ENCODE measurements at places on chromosomes 5 and 9.
A peak's percentile ranks its signal among the peaks of the same experiment; 100 is the strongest.

GRCh38 chr5:175706499-175706898, 48.6 kb downstream of the HRH2 start:
- DNase-seq: peak; percentile 21

DNA sequence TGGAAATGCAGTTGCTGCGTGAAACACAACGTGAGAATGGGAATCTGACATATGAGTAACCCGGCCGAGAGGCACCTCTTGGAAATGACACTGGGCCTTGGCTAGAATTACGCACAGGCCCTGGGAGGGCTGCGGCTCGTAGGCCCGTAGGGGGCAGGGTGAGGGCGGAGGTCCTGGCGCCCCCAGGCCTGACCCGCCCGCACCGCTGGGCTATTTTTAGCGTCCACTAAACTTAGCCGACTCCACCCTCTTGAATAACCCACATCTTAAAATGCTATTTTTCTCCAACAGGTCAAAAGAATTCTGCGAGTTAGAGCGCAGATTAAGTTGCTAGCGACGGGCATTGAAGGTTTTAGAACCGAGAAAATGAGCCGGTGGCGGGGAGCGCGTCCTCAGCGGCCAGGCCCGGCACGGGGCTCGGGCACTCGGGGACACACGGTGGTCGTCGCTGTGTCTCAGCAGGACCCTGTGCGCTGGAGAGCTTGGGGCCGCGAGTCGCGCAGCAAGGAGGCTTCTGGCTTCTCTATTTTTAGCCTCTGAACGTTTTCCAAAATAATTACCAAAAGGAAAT, 168.5 kb downstream of the AUH start:
- DNase-seq: peak; percentile 89

GRCh38 chr5:74504463-74504862, 136.1 kb downstream of the ENC1 start:
- DNase-seq: no peak

- no peak for DNase-seq
Observed at GRCh38 chr5:56587381-56588130, 227.8 kb upstream of the MAP3K1 start.

DNA sequence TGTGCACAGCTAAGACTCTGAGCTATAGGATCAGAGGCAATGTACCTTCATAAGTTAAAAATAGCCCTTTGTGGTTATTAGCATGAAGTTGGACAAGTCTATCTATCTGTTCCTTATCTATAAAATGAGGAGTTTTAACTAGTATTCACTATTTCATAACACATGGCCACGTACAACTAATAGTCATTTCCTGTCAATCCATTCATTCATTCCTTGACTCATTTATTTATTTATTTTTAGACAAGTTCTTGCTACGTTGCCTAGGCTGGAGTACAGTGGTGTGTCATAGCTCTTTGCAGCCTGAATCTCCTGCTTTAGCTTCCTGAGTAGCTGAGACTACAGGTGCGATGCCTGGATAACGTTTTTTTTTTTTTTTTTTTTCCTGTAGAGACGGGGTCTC, 92.1 kb downstream of the NR3C1 start:
- no peak for DNase-seq

DNA sequence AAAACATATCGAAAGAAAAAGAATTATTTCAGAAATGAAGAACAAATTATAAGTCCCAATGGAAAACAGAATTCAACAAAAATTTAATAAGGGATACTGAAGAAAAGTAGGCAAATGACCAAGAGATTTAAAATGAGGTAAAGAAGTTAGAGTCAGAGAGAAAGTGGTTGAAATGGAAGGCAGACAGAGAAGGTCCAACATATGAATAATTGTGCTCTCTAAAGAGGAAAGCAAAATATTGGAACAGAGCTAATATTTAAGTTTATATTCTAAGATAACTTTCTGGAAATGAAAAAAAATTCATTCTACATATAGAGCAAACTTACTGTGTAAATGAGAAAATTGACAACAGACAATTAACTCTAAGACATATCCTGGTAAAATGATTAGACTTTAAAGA, 94.1 kb downstream of the PTCH1 start:
- no peak for DNase-seq
